Left kidney (tissue), 8 donors: ENCODE measurements at places on chromosomes 4 and X. TPM values are rescaled to one million over a fixed set of nuclear protein-coding genes. Genes with fewer than 3 reads are reported as not detected.
A peak's percentile ranks its signal among the peaks of the same experiment; 100 is the strongest.

The CXCL11 gene
- polyA plus RNA-seq, result not detected

The AMBN gene
- polyA plus RNA-seq, result 0.80 TPM

The GABRB1 gene
- 0.55 TPM for polyA plus RNA-seq

The BEX1 gene
- 60.3 TPM for polyA plus RNA-seq

DNA sequence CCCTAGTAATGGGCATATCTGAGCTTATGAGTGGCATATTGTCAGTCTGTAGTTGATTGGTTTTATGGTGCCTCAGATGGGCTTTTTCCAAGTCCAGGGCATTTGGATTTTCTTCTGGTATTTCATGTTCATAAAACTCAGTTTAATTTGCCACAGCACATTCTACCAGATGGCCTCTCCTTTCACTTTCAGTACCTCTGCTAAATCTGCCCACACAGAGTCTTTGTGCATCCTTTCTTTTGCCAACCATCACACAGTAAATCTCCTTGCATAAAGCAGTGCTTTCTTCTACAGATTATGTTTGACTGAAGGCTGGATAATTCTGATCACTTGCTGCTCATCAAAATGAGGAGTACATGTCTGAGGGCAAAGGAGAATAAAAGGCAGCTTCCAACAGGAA lies 98.2 kb downstream of the HS6ST2 start:
- DNase-seq, result no peak

GRCh38 chr4:31929676-31930345 lies 1209.6 kb downstream of the PCDH7 start:
- no peak for DNase-seq

GRCh38 chr4:113256946-113257345 lies 207.5 kb downstream of the ANK2 start:
- DNase-seq, result no peak

DNA sequence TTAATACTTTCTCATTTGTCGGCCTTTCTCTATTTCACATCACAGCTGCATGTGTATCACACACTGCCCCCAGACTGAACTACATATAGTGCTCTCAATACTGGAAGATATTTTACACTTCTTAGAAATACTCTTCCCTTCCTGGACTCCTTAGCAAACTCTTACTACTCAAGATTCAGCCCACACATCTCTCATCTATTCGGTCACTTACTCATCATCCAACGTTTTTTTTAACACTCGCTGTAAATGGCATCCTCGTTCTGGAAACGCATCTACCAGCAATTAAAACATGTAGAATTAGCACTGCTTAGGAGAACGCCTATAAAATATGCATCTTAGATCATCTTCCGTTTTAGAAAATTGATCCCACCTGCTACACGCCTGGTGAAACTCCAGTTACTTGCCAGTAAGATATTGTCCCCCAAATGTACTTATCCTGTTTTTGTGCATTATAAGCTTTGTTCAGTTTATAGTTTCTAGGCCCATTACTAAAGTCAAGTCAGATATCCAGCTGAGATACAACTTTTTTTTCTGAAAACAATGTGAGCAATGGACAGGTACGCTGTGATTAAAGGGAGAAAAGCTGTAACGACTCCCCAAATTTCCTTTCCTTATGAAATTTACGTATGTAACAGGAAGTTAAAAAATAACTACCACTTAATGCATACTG lies 1.0 kb downstream of the LRP2BP start:
- no peak for DNase-seq

GRCh38 chrX:65634732-65635131 lies 32.7 kb upstream of the MSN start:
- DNase-seq, result no peak

DNA sequence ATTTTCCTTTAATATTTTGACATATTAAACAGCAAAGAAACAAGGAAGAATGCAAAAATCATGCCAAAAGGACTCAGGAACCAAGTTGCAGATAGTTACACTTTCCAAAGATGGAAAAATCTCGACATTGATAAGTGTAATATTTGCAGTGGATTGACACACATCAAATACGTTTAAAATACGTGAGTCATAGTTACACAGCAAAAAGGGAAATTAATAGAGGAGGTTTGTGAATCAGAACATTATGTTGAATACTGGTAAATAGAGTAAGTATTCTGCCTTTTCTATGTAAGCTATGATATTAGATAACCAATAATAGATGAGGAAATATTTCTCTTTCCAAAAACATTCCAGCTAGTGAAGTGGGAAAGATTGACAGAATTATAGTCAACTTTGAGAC lies 1761.3 kb upstream of the IGFBP7 start:
- DNase-seq, result no peak

DNA sequence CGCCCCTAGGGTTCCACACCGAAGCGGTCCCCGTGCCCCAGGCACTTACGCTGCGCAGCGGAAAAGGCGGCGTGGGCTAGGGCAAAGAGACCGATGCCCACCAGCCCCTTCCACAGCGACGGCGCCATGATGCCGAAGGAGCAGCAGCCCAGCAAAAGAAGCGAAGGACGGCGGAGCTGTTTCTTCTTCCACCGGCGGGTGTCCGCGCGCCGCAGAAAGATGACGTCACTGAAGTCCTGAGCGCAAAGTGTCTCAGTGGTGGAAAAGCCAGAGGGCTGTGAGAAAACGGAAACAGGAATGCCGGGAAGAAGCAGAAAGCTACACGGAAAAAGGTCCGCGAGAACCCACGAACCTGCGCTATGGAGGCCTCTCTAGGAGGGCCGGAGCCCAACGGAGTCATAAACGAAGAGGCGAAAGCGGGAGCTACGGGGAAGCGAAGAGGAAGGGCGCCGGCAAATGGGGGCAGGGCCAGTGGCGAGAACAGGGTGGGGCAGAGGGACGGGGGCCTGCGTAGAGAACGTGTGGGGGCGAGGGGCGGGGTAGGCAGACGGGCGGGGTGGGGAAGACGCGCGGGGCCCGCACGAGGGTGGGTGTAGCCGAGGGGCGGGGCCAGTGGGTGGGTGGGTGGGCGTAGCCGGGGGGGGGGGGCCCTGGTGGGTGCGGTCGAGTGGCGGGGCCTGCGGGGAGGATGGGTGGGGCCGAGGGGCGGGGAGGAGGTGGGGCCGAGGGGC lies at the start of gene MMGT1:
MMGT1 (minus strand) TSS at position 441 of the 731 bp plus-strand sequence; CDS start at position 128, 313 bp downstream.
- DNase-seq, result peak; percentile 69

DNA sequence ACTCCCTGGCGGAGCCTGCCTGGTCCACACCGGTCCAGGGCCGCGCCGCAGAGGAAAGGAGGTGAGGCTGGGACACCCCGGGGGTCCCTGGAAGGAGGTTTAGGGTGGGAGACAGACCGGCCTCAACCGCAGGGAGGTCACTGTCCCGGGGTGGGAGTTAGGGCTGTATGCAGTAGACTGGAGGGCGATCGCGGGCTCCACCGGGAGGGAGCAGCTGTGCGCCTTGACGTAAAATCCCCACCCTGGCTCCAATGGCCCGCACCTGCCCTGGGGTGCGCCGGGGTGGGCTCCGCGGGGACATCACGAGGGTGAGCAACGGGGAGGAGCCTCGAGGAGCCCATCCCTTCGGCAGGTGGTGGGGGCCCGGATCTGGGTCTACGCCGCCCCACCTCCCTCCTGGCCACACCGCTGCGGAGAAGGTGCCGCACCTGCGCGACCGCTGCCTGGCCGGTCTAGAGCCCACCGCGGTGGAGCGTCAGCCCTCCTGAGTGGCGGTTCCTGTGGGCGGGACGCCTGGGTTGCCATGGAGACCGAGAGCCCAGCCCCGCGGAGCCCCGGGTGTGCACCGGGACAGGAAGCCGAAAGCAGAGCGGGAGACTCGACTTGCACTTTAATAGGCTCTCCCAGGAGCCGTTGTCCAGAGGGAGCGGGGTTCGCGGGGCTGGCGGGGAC lies 105.1 kb downstream of the ADRA2C start:
- DNase-seq, result peak; percentile 42

DNA sequence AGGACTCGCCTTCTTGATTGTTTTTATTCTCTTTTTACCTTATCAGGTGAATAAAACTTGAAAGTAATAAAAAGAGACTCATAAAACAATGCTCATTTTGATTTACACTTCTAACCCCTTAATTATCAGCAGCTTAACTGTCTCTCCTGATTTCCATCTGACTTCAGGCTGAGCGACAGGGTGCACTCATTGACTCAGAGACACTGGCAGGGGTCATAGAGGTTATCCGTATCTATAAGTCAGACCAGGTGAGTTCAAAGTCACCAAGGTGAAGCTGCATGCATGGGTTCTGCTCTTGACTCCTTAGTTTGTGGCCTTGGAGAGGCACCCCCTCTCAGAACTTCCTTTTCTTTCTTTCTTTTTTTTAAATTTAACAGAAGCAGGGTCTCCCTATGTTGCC lies 116.4 kb upstream of the SLC34A2 start:
- no peak for DNase-seq

DNA sequence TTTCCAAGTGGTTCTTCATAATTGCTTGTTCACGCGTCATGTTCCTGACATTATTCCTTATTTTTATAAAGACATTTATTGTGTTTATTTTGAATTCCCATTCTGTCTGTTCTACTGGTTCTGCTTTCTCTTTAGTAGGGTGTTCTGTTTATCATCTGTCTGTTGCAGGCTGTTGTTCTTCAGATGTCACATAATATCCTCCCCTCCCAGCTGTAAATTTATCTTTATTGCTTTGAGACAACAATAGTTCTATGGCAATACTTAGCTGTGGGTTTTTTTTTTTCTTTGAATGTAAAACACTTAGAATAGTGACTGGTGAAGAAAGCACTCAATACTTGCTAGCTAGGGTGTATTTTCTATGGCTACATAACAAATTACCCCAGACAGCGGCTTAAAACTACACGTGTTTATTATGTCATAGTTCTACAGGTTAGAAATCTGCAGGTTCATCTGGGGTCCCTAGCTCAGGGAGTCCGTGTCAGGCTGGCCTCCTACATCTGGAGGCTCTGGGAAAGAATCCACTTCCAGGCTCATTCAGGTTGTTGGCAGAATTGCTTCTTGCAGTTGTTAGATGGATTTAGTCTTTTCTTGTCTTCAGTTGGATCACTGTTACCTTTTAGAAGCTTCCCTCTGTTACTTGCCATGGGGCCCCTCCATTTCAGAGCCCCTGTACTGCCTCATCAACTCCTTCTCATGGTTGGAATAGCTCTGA lies 63.4 kb upstream of the ENPEP start:
- DNase-seq, result peak; percentile 72

GRCh38 chr4:168163106-168163505 lies 70.8 kb downstream of the ANXA10 start:
- DNase-seq, result no peak

- no peak for DNase-seq
Observed at GRCh38 chr4:98027827-98028226, 115.4 kb downstream of the STPG2 start.
